ENCODE measurements at places on chromosomes 7 and 10. TPM values are rescaled to one million over a fixed set of nuclear protein-coding genes. Genes with fewer than 3 reads are reported as not detected.

The CTNNA3 gene
- 130 TPM for total RNA-seq

The C10orf67 gene
- 0.62 TPM for total RNA-seq

The RASA4B gene
- 7.5 TPM for total RNA-seq

The UBE3C gene
- 52.1 TPM for total RNA-seq

The CALML3 gene
- total RNA-seq, result not detected

The PITX3 gene
- total RNA-seq, result 1.1 TPM

The TMEM139 gene
- 20.3 TPM for total RNA-seq

The MPP7 gene
- total RNA-seq, result 15.3 TPM

The IGFBP3 gene
- total RNA-seq, result 46.0 TPM

The UCN3 gene
- not detected for total RNA-seq

The SLC39A12 gene
- not detected for total RNA-seq

The UNCX gene
- not detected for total RNA-seq

The CALHM3 gene
- not detected for total RNA-seq

The HDAC9 gene
- total RNA-seq, result 30.7 TPM

The EN2 gene
- total RNA-seq, result not detected

The SLC18A2 gene
- total RNA-seq, result 0.17 TPM

The SSC4D gene
- 0.55 TPM for total RNA-seq

The KLF14 gene
- total RNA-seq, result 0.07 TPM

The XRCC2 gene
- 0.67 TPM for total RNA-seq

The ZNF679 gene
- not detected for total RNA-seq

The PRLHR gene
- not detected for total RNA-seq

The AS3MT gene
- total RNA-seq, result 22.4 TPM

The CADPS2 gene
- 29.1 TPM for total RNA-seq

The MYOZ1 gene
- 0.32 TPM for total RNA-seq

The NXPH1 gene
- not detected for total RNA-seq

The TMEM243 gene
- 4.3 TPM for total RNA-seq

The WDR11 gene
- 13.0 TPM for total RNA-seq

The TPK1 gene
- 4.9 TPM for total RNA-seq

The THSD7A gene
- total RNA-seq, result 1.0 TPM

The SDK1 gene
- total RNA-seq, result 2.5 TPM

The ASB4 gene
- 8.7 TPM for total RNA-seq

The JAKMIP3 gene
- total RNA-seq, result 2.0 TPM

The KCNIP2 gene
- 568 TPM for total RNA-seq

The BET1 gene
- total RNA-seq, result 14.6 TPM

The TMEM72 gene
- not detected for total RNA-seq

The ARHGEF35 gene
- 0.94 TPM for total RNA-seq

The GHRHR gene
- not detected for total RNA-seq

The RAPGEF5 gene
- 11.4 TPM for total RNA-seq

The HECW1 gene
- not detected for total RNA-seq

The GPR37 gene
- total RNA-seq, result not detected

The AQP1 gene
- 323 TPM for total RNA-seq

The YKT6 gene
- 58.4 TPM for total RNA-seq

The SPDYE16 gene
- not detected for total RNA-seq

The SFTPA1 gene
- total RNA-seq, result 0.17 TPM

The IL6 gene
- total RNA-seq, result 1.2 TPM

The PLEKHS1 gene
- total RNA-seq, result not detected

The SERPINE1 gene
- 1.3 TPM for total RNA-seq

The C10orf71 gene
- total RNA-seq, result 126 TPM

The AKR1E2 gene
- 4.5 TPM for total RNA-seq

The CISD1 gene
- total RNA-seq, result 182 TPM

The OR2A1 gene
- total RNA-seq, result not detected
